ENCODE measurements at places on chromosomes 1 and 21.

- DNase-seq = no peak
Observed at GRCh38 chr1:209051570-209051969, 531.9 kb upstream of the CAMK1G start.

DNA sequence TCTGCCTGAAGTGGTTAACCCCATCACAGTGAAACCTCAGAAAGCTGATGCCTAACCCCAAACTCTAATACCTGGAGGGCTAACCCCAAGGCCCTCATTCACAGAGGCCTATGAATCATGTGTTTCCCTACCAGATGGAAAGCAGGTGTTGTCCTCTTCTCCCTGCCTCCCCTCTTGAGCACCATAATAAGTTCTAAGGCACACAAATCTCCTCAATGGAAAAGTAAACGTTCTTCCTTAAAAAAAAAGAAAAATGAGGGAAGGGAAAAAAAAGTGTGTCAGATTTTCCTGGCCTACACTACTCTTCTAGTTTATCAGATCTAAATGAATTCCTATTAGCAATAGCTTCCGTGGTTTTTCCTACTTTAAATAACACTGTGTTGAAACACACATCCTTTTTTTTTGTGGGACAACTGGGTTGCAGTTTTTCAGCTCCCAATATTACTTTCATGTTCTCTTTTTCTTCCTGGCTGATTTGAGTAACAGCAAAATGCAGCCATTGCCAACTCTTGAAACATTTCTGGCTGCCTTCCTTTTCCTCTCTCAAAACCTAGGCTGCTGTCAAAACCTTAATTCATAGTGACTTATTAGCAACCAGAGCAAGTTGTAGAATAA lies 43.2 kb downstream of the SLC44A3 start:
- peak; percentile 8 for DNase-seq

DNA sequence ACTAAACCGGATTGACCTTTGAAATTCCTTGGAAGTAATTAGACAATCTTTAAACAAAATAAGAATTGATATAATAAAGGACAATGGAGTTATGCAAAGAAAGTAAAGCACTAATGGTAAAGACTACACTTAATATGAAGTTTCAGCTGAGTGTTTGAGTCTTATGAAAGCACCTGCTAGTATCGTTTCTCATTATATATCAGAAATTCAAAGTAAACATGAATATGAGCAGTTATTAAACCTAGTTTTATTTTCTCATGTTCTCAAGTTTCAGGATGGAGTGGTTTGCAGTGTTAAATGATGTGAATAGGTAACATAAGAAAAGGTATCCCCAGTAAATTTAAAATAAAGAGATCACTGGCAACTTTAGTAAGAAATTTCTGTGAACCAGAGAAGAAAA lies 188.6 kb downstream of the ZP4 start:
- DNase-seq = no peak

GRCh38 chr1:43979261-43979527 lies 184 bp downstream of the B4GALT2 start:
- no peak for DNase-seq

Data from RPMI8226 (cell line).